ENCODE measurements at places on chromosomes 7 and 10. TPM values are rescaled to one million over a fixed set of nuclear protein-coding genes. Genes with fewer than 3 reads are reported as not detected.

DNA sequence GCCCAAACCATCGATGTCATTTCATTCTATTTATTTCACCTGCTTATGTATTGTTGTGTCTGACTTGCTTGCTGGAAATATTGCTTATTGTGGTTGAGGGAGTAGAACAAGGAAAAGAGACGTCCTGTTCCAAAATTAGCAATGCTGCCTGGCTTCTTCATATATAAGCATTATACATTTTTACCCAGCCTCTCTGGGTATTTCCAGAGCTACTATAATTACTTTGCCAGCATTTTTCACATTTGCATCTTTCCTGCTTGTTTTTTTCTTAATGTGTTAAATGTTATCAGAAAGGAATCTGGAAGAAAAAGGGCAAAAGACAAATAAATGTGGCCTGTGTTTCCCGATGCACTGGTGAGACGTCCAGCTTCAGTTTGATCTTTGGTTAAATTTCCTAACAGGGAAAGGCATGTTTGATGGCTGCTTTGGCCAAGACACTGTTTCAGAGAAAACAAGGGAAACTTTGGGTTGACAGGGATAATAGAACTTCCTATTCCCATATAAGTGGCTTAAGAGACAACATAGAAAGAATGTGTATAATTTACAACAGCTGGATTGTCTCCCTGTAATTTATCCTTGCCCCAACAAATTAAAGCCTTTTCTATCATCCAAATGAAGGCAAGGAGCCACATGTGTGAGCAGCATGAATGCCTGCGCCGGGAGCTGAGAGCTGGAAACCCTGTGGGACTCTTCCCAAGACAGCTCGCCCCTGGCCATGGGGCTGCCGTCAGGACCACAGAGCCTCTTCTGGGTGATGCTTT, 671.1 kb upstream of the CELF2 start:
- DNase-seq: no peak

DNA sequence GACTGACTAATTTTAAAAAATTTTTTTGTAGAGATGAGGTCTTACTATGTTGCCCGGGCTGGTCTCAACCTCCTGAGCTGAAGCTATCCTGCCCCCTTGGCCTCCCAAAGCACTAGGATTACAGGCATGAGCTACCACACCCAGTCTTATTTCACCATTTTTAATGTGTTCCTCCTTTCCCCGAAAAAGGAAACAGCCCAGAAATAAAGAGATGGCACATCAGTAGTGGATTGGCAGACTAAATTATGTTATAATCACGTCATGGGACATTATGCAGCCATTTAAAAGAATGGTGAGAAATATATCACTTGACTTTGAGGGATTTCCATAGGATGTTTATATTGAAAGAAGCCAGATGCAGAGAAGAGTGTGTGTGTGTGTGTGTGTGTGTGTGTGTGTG, 40.5 kb downstream of the CAPZA2 start:
- DNase-seq: no peak

GRCh38 chr7:116809636-116810266, 52.6 kb upstream of the CAPZA2 start:
- peak; percentile 87 for DNase-seq

DNA sequence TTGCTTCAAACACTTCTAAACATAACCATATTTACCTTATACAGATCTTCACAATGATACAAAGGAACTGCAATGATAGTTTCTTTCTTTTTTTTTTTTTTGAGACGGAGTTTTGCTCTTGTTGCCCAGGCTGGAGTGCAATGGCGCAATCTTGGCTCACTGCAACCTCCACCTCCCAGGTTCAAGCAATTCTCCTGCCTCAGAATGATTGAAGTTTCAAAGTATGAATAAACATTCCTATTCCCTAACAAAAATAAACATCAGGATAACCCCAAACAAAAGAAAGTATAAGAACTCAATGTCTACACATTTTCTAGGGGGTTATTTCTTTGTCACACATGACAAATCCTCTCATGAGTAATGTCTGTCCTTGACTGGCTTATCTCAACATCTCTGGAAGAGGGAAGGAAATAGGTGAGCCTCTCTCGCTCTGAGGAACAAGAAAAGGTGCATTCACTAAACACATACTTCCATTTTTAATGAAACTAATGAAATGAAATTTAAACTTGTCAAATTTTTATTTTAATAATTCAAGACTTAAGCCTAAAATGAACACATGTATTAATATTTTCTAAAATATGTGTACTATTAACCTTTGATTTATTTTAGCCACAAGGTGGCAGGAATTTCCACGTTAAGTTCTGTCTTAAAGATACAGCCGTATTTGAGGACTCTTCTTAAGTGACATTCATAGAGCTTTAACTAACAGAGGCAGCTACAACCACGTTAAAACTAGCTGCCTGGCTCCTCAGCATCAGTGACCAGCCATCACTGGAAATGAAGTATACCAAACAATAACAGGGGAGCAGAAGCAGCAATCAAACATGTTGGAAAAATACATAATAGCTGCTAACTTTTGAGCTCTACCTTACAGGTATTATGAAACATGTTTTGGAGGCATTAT, 58.3 kb downstream of the MALSU1 start:
- DNase-seq: peak; percentile 65

GRCh38 chr7:87204933-87205332, 14.6 kb downstream of the TMEM243 start:
- DNase-seq: no peak

GRCh38 chr7:124106575-124106974, 73.7 kb upstream of the TMEM229A start:
- no peak for DNase-seq

DNA sequence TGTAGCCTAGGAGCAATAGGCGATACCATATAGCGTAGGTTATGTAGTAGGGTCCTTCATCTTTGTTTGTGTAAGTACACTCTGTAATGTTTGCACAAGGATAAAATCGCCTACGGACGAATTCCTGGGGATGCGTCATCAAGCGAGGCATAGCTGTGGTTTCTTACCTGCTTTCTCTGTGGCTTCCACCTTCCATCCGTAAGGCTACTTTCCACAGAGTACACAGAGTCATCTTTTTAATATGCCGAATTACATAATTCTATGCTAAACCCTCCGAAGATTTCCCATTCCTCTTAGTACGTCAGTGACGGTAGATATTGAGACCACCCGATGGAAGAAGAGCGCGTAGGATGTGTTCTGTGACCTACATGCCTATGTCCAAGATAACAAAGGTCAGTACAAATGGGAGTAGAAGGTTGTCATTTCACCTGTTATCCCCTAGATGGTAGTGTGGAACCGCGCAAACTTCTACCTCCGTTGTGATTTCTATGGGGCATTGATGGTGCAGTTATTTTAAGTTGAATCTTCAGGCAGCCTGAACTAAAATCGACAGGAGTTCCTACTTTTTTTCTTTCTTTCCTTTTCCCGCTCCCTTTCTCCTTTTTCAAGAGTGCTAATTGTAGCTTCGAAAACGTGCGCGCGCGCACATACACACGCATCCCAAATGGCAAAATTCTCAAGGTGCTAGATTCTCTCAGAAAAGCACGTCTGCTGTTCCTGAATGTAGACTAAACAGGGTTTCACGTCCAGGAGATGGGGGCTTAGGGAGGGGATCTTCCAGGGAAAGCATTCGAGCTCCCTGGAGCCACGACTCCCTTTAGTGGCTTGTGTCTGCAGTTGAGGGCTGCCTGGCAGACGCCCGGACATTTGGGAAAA, 111.7 kb upstream of the MBL2 start:
- peak; percentile 61 for DNase-seq

H2AZ2 gene
- total RNA-seq: 238 TPM

OR2A12 gene
- not detected for total RNA-seq

CUZD1 gene
- not detected for total RNA-seq

PNLIPRP1 gene
- total RNA-seq: not detected

NUPR2 gene
- not detected for total RNA-seq
